ENCODE measurements at places on chromosomes 7 and 10.

DNA sequence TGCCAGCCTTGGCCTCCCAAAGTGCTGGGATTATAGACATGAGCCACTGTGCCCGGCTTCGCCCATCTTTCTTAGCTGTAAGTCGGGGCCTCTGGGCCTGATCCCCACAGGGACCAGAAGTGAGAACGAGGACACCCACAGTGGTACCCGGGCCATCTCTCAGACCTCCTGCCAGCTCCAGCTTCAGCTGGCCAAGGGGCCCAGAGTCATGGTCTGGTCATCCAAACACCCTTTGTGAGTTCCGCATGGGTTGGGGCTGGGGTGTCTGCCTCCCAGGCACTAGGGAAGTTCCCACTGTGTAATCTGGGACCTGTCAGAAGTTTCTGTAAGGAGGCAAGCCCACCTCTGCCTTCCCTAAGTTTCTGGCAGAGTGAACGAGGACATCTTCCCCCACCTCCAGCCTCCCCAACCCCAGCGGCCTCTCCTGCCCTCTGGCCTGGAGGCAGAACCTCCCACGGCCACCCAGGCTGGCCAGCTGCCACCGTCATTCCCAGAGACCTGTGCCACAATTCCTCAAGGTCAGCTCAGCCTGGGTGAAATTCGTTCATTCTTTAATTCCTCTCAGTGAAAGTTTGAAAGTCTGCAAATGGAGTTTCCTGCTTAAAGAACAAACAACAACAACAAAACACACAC is 19.5 kb upstream of the FOXL3 start:
- no peak for DNase-seq

GRCh38 chr10:29473406-29474100 is 161.2 kb downstream of the SVIL start:
- DNase-seq: no peak

DNA sequence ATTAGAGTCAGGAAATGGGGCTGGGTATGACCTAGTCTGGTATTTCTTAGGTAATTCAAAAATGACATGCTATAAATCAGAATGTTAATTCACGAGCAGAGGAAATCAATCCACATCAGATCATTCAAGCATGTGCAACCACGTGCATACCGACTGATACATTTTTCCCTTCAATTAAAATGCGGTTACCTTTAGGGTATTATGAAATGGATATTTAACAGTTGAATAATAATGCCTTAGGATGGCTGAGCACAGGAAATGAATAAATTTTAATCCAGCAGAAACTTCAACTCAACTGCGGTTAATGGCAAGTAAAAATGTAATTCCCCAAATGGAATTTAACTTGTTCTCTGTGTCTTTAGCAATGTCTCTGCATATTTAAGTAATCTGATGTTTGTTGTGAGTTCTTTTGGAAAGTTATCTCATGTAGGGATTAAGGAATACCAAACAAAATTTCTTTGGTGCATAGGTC is 9.2 kb downstream of the CPA2 start:
- no peak for DNase-seq

GRCh38 chr10:76453332-76453731 is 1021.9 kb downstream of the LRMDA start:
- no peak for DNase-seq

DNA sequence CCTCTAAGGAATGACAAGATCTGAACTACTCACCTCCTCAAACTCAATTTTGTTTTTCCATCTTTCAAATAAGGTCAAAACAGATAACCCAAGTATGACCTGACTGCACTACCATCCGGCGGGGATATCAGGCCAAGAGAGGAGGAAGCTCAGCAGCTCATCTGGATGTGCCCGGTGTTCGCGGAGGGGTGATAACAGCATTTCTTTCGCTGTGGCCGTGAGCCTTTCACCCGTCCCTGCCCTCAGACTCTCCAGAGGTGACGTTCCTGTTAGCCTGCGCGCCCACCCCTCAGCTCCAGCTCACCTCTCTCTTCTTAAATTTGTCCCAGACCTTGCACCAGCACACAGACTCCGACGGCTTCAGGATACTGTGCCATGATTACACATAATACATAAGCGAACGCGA is 526 bp downstream of the ZNF248 start:
- peak; percentile 16 for DNase-seq

DNA sequence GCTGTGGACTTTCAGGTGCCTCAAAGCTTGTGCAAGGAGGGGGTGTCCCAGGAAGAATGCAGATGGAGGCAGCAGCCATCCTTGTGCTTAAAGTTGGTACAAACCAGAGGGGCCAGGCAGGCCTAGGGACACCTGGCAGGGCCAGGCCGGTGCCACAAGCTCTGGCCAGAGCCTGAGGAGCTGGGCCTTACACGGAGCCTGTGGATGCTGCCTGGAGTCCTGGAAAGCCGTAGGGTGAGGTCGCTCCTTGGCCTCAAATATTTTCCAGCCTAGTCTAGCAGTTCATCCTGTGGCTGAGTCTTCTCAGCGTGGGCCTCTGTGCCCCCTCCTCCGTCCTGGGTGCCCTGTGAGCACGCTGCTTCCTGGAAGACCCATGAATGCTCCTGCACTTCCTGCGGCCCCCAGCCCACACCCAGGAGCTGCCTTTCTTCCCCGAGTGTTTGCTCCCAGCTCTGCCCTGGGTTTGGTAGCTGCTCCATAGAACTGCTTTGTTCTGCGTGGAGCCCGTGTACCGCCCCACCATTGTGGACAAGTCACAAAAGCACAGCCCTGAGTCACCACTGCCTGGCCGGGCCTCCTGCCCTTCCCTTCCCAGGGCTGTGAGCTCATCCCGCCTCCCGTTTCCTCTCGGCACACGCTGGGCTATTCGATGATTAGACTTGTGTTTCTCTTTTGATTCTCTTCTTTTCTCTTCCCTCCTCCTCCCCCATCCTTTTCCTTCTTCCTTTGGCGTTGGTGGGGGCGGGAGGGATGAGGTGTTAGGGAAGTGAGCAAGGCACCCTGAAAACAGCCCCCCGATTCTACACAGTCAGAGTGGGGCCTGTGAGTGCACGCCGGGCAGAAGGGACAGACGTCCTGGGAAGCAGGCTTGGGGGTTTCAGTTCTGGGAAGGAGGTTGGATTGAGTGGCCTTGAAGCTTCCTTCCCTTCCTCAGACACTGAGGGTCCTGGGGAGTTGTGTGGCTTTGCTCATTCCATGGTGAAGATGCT is 73.2 kb upstream of the SHH start:
- no peak for DNase-seq

DNA sequence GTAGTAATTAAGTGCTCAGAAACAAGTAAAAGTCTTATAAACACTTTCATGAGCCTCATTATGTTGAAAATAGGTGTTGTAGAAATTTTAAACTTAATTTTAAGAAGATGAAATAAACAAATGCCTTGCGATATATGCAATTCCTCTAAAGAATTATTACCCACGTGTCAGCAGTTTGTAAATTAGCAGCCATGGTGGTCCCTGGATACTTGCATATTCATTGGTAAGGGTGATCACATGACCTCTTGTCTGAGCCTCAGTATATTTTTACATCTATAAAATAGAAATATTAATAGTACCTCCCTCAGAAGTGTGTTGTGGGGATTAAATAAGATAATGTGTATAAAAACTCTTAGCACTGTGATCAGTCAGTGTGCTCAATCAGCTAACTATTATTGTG is 141.5 kb upstream of the SVIL start:
- no peak for DNase-seq

GRCh38 chr7:70640266-70640833 is 491.6 kb upstream of the GALNT17 start:
- no peak for DNase-seq

GRCh38 chr10:1169186-1169885 is 113.2 kb downstream of the WDR37 start:
- no peak for DNase-seq

GRCh38 chr7:149713731-149714068 is 59.7 kb downstream of the ZNF467 start:
- no peak for DNase-seq

All from stimulated activated CD4-positive, alpha-beta T cell treated with anti-CD3 and anti-CD28 coated beads, Interleukin-1b, Interleukin-23, amount 100 ng/mL, for 48 hours (primary cell).